ENCODE measurements at places on chromosomes 4 and X. TPM values are rescaled to one million over a fixed set of nuclear protein-coding genes. Genes with fewer than 3 reads are reported as not detected.

Gene CT45A10
- total RNA-seq: 0.23 TPM

Gene PRRG3
- total RNA-seq: not detected

Gene SPIN4
- total RNA-seq: 6.3 TPM

Gene FREM3
- total RNA-seq: not detected

Gene NR0B1
- 39.4 TPM for total RNA-seq

Gene FRG2
- not detected for total RNA-seq

Gene CLGN
- 5.2 TPM for total RNA-seq

Gene HSD17B13
- total RNA-seq: 0.05 TPM

Gene GAB3
- total RNA-seq: 0.76 TPM

Gene FHL1
- 21.8 TPM for total RNA-seq

Gene TMEM271
- not detected for total RNA-seq

Gene DNAAF6
- total RNA-seq: not detected

Gene CHRDL1
- total RNA-seq: not detected

Gene PCDH18
- not detected for total RNA-seq

Gene MAGED4
- 7.2 TPM for total RNA-seq

Data from A549 treated with DMSO at 1 μM for 4 hours (cell line).